Esophagus muscularis mucosa (tissue), 4 donors: ENCODE measurements at places on chromosomes 4 and X. TPM values are rescaled to one million over a fixed set of nuclear protein-coding genes. Genes with fewer than 3 reads are reported as not detected.

The TCP11X2 gene
- not detected for total RNA-seq

The ENPEP gene
- total RNA-seq = 4.3 TPM

The ADH7 gene
- not detected for total RNA-seq

DNA sequence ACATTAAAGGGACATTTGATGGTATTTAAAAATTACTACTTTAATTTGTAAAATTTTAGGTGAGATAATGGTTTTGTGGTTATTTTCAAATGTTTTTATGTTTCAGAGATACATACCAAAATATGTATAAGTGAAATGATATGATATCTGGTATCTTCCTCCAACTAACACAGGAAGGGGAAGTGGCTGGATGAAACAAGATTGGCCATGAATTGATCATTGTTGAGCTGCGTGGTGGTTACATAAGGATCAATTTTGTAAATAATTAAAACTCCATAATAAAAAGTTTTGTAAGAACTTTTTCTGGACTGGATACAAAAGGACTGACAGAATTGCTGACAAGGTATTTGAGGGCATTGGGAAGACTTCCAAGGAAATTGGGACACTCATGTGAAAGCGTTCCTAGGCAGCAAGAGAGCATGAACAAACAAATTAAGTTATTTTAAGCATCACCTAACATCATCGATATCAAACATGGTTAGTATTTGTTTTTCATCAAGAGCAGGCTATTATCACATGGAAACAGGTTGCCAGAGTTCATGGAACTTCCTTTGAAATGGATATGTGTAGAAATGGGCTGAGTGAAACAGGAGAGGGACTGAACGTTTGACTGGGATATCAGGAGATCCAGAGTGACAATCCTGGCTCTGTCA, 4.4 kb upstream of the PGM2 start:
- H3K4me1 ChIP-seq = peaks cover 9% of the 10 kb centered on the region
- H3K27me3 ChIP-seq = no peaks in the 10 kb centered on the region
- DNase-seq = peak; percentile 42
- H3K4me3 ChIP-seq = no peak overlapping the region
- no peaks in the 10 kb centered on the region for H3K36me3 ChIP-seq
- H3K27ac ChIP-seq = no peak overlapping the region

GRCh38 chrX:1581132-1581531, 10.3 kb upstream of the AKAP17A start:
- no peaks in the 10 kb centered on the region for H3K27me3 ChIP-seq
- no peaks in the 10 kb centered on the region for H3K4me1 ChIP-seq
- H3K4me3 ChIP-seq = no peak overlapping the region
- no peaks in the 10 kb centered on the region for H3K36me3 ChIP-seq
- no peak overlapping the region for H3K27ac ChIP-seq

DNA sequence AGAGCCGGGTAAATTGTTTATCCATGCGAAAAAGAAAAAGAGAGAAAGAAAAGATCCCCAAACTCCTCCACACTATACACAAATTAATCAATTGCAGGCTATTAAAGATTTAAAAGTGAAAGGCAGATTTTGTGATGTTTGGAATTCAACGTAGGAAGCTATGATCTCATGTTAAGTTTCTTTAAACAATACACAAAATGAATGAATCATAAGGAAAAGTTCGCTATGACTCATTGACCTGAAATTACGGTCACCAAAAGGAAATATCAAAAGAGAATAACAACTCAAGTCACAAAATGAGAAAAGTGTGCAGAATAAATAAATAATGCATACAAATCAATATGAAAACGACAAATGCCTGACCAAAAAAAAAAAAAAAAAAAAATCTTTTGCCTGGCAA, 28.6 kb downstream of the CLNK start:
- H3K4me1 ChIP-seq = no peaks in the 10 kb centered on the region
- H3K4me3 ChIP-seq = no peak overlapping the region
- no peaks in the 10 kb centered on the region for H3K36me3 ChIP-seq
- no peaks in the 10 kb centered on the region for H3K27me3 ChIP-seq

- no peaks in the 10 kb centered on the region for H3K27me3 ChIP-seq
- DNase-seq = no peak
- peak overlapping the region; percentile 44 for H3K27ac ChIP-seq
- no peaks in the 10 kb centered on the region for H3K36me3 ChIP-seq
- no peak overlapping the region for H3K4me3 ChIP-seq
Observed at GRCh38 chrX:108257556-108257955, 166.0 kb downstream of the ATG4A start.

DNA sequence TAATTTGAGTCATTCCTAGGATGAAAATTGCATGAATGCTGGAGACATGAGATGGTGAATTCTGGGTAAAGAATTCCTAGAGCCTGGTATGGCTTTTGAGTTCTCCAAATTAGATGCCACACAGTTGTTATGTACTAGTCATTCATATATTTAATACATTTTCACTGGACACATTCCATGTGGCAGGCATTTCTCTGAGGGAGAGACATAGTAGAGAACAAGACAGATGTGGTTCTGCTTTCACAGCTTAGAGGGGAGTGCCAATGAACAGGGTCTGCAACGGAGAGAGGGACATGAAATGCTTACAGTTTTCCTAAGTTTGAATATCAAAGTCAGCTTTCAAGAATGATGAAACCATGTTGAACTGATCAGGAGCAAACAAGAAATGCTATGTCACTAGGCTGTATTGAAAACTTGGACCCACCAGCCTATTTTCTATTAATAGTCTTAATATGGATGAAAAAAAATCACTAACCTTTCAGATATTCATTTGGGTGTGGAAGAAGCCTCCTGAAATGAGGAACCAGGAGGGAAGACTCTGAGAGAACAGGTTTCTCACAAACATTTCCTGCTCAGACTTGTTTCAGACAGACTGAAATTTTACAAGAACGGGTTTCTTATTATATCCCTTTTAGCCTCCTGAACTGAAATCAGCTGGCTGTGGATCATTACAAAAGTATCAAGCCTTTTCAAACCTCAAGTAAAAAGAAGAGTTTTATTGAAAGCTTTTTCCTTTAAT, 276.0 kb upstream of the TET2 start:
- no peaks in the 10 kb centered on the region for H3K4me1 ChIP-seq
- H3K27ac ChIP-seq = no peak overlapping the region
- no peak for DNase-seq

DNA sequence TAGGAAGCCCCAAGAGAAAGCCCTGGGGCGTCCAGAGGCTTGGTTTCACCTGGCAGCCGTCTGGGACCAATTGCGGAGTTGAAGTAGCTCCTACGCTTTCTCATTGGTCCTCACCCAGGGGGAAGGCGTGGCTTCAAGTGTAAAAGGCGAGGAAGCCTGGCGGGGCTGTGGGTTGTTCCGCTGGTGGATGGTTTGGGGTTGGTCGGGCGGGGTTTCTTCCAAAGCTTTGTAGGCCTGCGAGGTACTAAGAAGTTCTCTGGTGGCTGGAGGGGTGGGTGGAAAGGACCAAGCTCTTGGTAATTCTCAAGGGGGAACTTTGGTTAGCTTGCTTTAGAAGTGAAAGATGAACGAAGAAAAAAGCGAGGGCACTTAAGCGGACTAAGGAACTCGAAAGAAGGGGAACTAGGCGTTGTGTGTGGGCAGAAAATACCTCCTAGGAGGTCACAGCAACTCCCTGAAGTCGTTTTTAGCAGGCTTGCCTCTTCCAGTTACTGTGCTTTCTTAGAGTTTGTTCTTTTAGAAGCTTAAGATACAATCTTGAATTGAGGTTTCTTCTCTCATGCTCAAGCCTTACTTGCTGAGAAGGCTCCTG, 36.6 kb downstream of the CCNG2 start:
- no peaks in the 10 kb centered on the region for H3K36me3 ChIP-seq
- no peak overlapping the region for H3K27ac ChIP-seq
- H3K4me3 ChIP-seq = peak overlapping the region; percentile 5
- no peaks in the 10 kb centered on the region for H3K27me3 ChIP-seq

GRCh38 chr4:92305878-92306520, 2.2 kb downstream of the GRID2 start:
- peaks cover 29% of the 10 kb centered on the region for H3K4me1 ChIP-seq
- peak overlapping the region; percentile 40 for H3K4me3 ChIP-seq
- H3K36me3 ChIP-seq = no peaks in the 10 kb centered on the region

DNA sequence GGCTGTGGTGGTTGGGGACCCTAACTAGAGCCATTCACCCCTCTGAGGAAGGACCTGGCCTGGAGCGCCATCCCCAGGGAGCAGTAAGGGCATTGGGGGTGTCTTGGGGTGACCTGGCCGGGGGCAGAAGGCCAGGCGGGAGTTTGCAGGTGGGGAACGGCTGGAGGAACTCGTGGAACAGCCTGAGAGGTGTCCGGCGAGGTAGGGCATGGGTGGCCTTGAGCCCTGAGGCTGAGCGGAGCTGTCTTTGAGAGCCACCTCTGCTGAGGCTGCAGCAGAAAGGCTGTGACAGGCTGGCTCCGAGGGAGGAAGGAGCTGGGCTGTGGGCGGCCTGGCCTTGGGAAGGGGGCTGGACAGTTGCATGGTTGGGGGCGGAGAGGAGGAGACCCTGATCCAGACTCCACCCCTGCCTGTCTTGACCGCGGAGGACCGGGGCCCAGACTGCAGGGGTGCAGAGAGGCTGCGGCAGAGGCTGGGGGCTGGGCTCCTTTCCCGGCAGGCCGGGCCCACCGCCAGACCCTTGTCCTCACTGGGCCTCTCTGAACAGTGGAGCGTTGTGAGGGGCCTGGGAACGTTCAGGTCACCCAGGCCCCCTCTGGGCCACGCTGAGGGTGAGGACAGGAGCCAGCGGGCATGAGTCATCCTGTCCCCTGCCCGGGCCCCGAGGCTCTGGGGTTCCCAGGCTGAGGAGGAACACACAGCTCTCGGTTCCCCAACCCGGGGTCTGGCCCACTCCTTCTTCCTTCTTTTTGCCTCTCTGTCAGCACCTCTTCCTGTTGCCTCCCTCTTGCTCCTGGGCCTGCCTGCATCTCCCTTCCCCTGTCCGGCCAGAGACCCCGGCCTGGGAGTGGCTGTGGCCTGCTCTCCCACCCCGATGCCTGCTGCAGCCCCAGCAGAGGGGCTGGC, 8.1 kb downstream of the SH3BP2 start:
- H3K4me1 ChIP-seq = peaks cover 96% of the 10 kb centered on the region
- no peaks in the 10 kb centered on the region for H3K27me3 ChIP-seq
- peak overlapping the region; percentile 48 for H3K4me3 ChIP-seq
- peak overlapping the region; percentile 78 for H3K27ac ChIP-seq
- no peak for DNase-seq
- H3K36me3 ChIP-seq = no peaks in the 10 kb centered on the region

DNA sequence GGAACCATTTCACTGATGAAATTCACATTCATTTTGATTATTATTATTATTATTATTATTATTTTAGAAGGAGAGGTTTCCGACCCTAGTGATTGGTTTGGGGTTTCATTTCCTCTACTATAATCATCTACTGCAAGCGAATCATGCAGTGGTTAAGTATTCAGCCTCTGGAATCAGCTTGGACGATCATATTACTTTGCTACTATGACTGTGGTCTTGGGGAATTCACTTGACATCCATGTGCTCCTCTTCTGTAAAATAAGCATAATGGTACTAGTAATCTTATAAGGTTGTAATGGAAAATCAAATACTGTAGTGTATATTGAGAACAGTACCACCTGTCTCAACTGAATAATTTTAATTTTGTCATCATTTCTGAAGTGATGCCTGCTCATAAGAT, 132.1 kb upstream of the SLC4A4 start:
- no peaks in the 10 kb centered on the region for H3K36me3 ChIP-seq
- H3K4me1 ChIP-seq = peaks cover 5% of the 10 kb centered on the region
- H3K4me3 ChIP-seq = no peak overlapping the region
- no peak for DNase-seq
- H3K27me3 ChIP-seq = no peaks in the 10 kb centered on the region
- no peak overlapping the region for H3K27ac ChIP-seq

DNA sequence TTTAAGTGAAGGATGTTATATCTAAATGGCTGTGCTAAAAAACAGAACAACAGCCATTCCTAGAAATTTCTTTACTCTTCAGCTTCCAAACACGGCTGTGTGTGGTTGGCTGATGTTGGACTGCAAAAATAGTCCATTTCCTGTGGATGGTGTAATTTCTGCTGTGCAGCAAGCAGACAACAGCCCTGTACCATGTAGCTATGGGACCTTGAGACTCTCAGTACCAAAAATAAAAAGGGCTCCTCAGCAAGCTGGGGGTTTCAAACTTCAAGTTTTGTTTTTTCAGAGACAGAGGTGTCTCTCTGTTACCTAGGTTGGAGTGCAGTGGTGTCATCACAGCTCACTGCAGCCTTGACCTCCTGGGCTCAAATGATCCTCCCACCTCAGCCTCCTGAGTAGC, 18.1 kb downstream of the CD40LG start:
- no peaks in the 10 kb centered on the region for H3K4me1 ChIP-seq
- no peak for DNase-seq
- no peak overlapping the region for H3K4me3 ChIP-seq
- no peaks in the 10 kb centered on the region for H3K36me3 ChIP-seq
- no peaks in the 10 kb centered on the region for H3K27me3 ChIP-seq

DNA sequence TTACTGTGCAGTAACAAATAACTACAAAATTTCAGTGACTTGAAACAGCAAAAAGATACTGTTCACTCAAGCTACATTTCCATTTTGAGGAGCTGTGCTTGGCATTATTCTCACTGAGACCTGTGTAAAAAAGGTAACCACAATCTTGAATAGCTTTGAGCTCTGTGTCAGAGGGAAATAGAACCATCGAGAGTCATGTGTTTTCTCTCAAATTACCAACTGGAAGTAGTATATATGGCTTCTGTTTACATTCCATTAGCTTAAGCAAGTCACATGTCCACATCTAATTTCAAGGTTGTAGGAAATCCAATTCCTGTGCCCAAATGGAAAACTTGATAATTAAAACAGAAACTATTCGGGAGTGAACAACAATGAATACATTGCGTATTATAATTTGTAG, 82.9 kb upstream of the BANK1 start:
- H3K4me1 ChIP-seq = no peaks in the 10 kb centered on the region
- H3K4me3 ChIP-seq = no peak overlapping the region
- H3K36me3 ChIP-seq = no peaks in the 10 kb centered on the region
- no peak overlapping the region for H3K27ac ChIP-seq
- no peaks in the 10 kb centered on the region for H3K27me3 ChIP-seq

DNA sequence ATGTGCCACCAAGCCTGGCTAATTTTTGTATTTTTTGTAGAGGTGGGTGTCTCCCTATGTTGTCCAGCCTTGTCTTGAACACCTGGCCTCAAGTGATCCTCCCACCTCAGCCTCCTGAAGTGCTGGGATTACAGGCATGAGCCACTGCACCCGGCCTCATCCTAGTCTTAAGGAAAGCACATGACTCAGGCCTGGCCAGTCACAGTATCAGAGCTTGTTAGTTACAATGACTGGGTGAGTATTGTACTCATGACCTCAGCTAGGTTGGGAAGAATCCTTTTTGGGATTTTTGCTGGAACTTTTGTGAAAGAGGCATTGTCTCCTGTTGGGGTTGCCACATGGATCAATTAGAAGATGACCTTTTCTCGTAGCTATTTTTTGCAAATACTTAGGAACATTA, 292.8 kb downstream of the RAPGEF2 start:
- no peaks in the 10 kb centered on the region for H3K27me3 ChIP-seq
- H3K4me1 ChIP-seq = peaks cover 9% of the 10 kb centered on the region
- H3K27ac ChIP-seq = no peak overlapping the region
- no peak overlapping the region for H3K4me3 ChIP-seq

GRCh38 chr4:183968502-183968901, 63.4 kb downstream of the STOX2 start:
- no peak overlapping the region for H3K27ac ChIP-seq
- H3K4me3 ChIP-seq = no peak overlapping the region
- no peaks in the 10 kb centered on the region for H3K36me3 ChIP-seq
- H3K27me3 ChIP-seq = no peaks in the 10 kb centered on the region
- H3K4me1 ChIP-seq = no peaks in the 10 kb centered on the region
